ENCODE measurements at places on chromosomes 1 and 21. TPM values are rescaled to one million over a fixed set of nuclear protein-coding genes. Genes with fewer than 3 reads are reported as not detected.

The SLC45A3 gene
- 3.7 TPM for total RNA-seq

The DNALI1 gene
- total RNA-seq = 11.5 TPM

The ITLN2 gene
- not detected for total RNA-seq

The ANGEL2 gene
- total RNA-seq = 43.9 TPM

The VAMP4 gene
- 16.3 TPM for total RNA-seq

Measured in ureter (tissue), 1 donor.